Heart left ventricle (tissue), 16 donors: ENCODE measurements at places on chromosomes 1 and 21. TPM values are rescaled to one million over a fixed set of nuclear protein-coding genes. Genes with fewer than 3 reads are reported as not detected.

DNA sequence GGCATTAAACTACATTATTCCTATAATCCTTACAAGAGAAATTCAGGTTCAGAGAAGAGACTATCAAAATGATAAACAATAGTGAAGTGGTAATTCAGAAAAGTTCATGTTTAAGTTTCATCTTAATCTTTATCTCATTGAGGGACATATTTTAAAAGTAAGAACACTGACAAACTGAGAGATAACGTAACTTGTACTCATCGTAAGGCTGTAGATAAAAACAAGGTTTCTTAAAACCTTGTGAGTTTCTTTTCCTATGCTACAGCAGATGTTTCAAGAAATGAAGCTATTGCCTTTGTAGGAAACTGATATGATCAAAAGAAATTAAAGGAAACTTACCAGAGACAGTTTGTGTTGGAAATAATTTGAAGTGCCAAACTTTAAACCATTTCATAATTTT, 65.0 kb downstream of the RERE start:
- no peaks in the 10 kb centered on the region for H3K36me3 ChIP-seq
- DNase-seq, result no peak
- no peaks in the 10 kb centered on the region for H3K27me3 ChIP-seq
- no peak overlapping the region for H3K27ac ChIP-seq
- H3K4me3 ChIP-seq, result no peak overlapping the region

DNA sequence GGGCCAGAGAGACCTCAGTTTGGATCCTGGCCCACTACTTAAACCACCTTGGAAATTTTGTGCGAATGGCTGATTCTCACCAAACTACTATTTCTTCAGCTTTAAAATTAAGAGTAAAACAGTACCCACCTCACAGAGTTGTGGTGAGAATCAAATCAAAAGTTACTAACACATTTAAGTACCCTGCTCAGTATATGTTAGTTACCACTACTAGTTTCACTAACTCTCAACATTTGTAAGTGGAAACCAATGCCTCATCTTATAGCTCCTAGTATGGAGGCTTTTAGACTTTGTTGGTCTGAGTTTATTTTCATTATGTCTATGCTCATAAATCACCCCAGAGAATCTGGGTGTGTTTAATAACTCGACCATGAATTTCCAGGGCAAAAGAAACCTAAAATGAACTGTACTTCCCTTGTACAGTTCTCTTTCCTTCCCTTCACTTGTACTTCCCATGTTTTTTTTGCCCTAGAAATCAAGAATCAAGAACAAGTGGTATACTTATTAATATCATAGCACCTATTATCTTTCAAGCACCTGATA, 11.6 kb upstream of the SERBP1 start:
- no peak overlapping the region for H3K27ac ChIP-seq
- H3K36me3 ChIP-seq, result no peaks in the 10 kb centered on the region
- H3K4me3 ChIP-seq, result no peak overlapping the region
- H3K4me1 ChIP-seq, result peaks cover 31% of the 10 kb centered on the region
- H3K27me3 ChIP-seq, result no peaks in the 10 kb centered on the region
- no peak for DNase-seq

GRCh38 chr1:90114521-90115141, 119.7 kb downstream of the ZNF326 start:
- no peaks in the 10 kb centered on the region for H3K36me3 ChIP-seq
- H3K27ac ChIP-seq, result no peak overlapping the region
- no peak for DNase-seq

GRCh38 chr1:53837646-53837923, 511 bp downstream of the NDC1 start:
- no peaks in the 10 kb centered on the region for H3K27me3 ChIP-seq
- peaks cover 11% of the 10 kb centered on the region for H3K4me1 ChIP-seq
- peak overlapping the region; percentile 81 for H3K4me3 ChIP-seq
- DNase-seq, result no peak

GRCh38 chr1:213512316-213512715, 461.3 kb downstream of the RPS6KC1 start:
- H3K27me3 ChIP-seq, result no peaks in the 10 kb centered on the region
- DNase-seq, result no peak
- H3K27ac ChIP-seq, result no peak overlapping the region
- no peaks in the 10 kb centered on the region for H3K36me3 ChIP-seq
- no peak overlapping the region for H3K4me3 ChIP-seq
- no peaks in the 10 kb centered on the region for H3K4me1 ChIP-seq

DNA sequence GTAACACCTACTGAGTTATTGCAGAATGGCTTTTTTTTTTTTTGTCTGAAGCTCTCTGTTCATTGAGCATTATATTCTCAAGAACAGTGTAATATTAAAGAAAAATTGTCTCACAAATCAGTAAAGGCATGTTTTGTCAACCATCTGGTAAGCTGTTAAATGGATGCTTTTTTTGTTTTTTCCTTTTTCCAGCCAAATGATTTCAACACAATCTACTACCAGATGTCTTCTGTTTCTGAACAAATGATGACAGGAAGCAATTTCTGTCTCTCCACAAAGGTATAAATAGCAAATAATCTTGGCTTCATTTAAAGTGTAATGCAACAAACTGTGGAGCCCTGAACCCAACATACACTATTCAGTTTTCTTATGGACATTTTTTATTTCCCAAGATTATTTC, 78.6 kb upstream of the RGS2 start:
- H3K27me3 ChIP-seq, result no peaks in the 10 kb centered on the region
- peaks cover 11% of the 10 kb centered on the region for H3K4me1 ChIP-seq
- H3K36me3 ChIP-seq, result no peaks in the 10 kb centered on the region
- no peak overlapping the region for H3K27ac ChIP-seq
- H3K4me3 ChIP-seq, result no peak overlapping the region
- no peak for DNase-seq

GRCh38 chr1:230589951-230590350, 52.3 kb upstream of the COG2 start:
- H3K27me3 ChIP-seq, result no peaks in the 10 kb centered on the region
- H3K36me3 ChIP-seq, result no peaks in the 10 kb centered on the region
- H3K4me3 ChIP-seq, result no peak overlapping the region
- no peak overlapping the region for H3K27ac ChIP-seq

GRCh38 chr1:76015478-76016103, 59.0 kb upstream of the ST6GALNAC3 start:
- DNase-seq, result no peak
- no peaks in the 10 kb centered on the region for H3K27me3 ChIP-seq
- H3K4me3 ChIP-seq, result no peak overlapping the region
- H3K36me3 ChIP-seq, result no peaks in the 10 kb centered on the region
- no peaks in the 10 kb centered on the region for H3K4me1 ChIP-seq

DNA sequence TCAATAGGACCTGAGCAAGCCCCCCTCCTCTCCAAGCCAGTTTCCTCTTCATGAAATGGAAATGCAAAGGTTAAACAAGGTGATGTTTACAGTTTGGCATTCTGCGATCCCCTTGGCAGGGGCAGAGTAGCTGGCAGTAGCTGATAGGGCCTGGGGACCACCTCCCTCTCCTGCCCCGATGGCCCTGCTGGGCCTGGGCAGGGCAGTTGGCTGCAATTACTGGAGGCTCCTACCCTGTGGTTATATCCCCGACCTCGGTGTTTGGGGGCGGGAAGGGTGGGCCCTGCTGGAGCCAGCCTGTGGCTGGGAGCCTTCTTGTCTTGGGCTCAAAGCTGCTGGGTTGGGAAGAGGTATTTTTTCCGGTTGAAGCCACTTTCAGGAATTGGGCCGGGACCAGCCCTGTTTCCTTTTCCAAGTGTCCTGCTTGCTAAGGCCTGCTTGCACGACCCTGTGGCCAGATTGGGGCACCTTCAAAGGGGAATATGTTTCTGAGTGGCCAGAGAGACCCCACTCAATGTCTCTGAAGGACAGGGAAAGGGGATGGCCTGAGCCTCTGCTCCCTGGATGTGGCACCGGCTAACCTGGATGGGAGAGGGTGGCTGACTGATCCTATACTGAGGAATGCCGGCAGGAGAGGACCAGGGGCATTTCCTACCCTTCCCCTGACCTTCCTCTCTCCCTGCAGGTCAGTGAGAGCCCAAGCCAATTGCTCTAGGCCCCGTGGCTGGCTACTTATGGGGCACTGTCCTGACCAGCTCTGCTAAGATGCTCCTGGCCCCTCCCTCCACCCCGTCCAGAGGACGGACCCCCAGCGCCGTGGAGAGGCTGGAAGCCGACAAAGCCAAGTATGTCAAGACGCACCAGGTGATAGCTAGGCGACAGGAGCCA, 1.9 kb downstream of the FAM110D start:
- H3K27ac ChIP-seq, result peak overlapping the region; percentile 86
- no peaks in the 10 kb centered on the region for H3K27me3 ChIP-seq
- H3K36me3 ChIP-seq, result no peaks in the 10 kb centered on the region
- DNase-seq, result no peak
- H3K4me3 ChIP-seq, result peak overlapping the region; percentile 59

GRCh38 chr21:46020581-46020980, 39.0 kb downstream of the COL6A1 start:
- no peaks in the 10 kb centered on the region for H3K27me3 ChIP-seq
- H3K27ac ChIP-seq, result no peak overlapping the region
- H3K4me1 ChIP-seq, result no peaks in the 10 kb centered on the region
- H3K4me3 ChIP-seq, result no peak overlapping the region
- H3K36me3 ChIP-seq, result no peaks in the 10 kb centered on the region

GRCh38 chr1:93844262-93845045, 34.6 kb downstream of the DNTTIP2 start:
- peak overlapping the region; percentile 3 for H3K4me3 ChIP-seq
- no peak overlapping the region for H3K27ac ChIP-seq
- H3K4me1 ChIP-seq, result peaks cover 20% of the 10 kb centered on the region
- peak; percentile 33 for DNase-seq
- H3K27me3 ChIP-seq, result no peaks in the 10 kb centered on the region

- DNase-seq, result no peak
- no peak overlapping the region for H3K4me3 ChIP-seq
- H3K27me3 ChIP-seq, result no peaks in the 10 kb centered on the region
These were observed 1506.8 kb upstream of the B3GALT2 start for GRCh38 chr1:194693244-194693643.

DNA sequence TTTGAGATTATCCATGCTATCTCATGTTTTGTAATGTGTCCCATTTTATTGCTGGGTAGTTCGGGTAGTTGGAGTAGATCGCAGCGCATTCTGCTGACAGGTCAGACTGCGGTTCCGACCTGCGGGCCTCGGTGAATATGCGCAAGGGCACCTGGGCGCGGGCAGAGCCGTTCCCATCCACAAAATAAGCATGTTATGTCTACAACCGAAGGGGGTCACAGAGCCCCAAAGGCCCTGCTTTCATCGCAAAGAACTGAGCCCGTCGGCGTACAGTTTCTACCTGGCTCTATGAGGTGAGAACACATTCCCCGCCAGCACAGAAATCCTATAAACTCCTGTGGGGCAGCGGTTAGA, 88.4 kb downstream of the PRKAB2 start:
- peaks cover 55% of the 10 kb centered on the region for H3K27me3 ChIP-seq
- no peak for DNase-seq
- H3K36me3 ChIP-seq, result no peaks in the 10 kb centered on the region
- H3K4me3 ChIP-seq, result peak overlapping the region; percentile 11
- H3K4me1 ChIP-seq, result peaks cover 34% of the 10 kb centered on the region

GRCh38 chr21:19049567-19049966, 646.0 kb upstream of the TMPRSS15 start:
- H3K4me3 ChIP-seq, result no peak overlapping the region
- no peaks in the 10 kb centered on the region for H3K27me3 ChIP-seq

- H3K27ac ChIP-seq, result no peak overlapping the region
- no peak for DNase-seq
- H3K27me3 ChIP-seq, result no peaks in the 10 kb centered on the region
- H3K4me3 ChIP-seq, result no peak overlapping the region
These were observed 34.7 kb downstream of the STYXL2 start for GRCh38 chr1:167128261-167129227.

DNA sequence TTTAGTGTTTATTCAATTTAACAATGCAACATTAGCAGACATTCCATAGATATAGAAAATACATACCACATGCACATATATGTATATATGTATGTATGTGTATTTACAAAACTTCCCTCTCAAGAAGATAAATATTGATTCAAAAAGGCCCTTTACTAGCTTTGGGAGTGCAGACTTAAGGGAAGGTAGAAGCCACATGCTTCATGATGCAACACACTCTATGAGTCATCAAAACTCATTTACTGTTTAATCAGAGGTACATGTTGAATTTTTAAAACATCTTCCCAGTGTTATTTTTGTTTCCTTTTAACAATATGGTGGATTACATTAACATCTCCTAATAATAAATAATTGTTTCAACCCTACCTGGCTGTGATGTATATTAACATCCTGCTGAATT, 61.4 kb upstream of the KIRREL1 start:
- no peaks in the 10 kb centered on the region for H3K4me1 ChIP-seq
- no peak overlapping the region for H3K27ac ChIP-seq

- H3K36me3 ChIP-seq, result no peaks in the 10 kb centered on the region
- no peak overlapping the region for H3K27ac ChIP-seq
- H3K4me1 ChIP-seq, result no peaks in the 10 kb centered on the region
- H3K4me3 ChIP-seq, result no peak overlapping the region
- no peaks in the 10 kb centered on the region for H3K27me3 ChIP-seq
- DNase-seq, result no peak
These were observed 1671.1 kb downstream of the MRPL39 start for GRCh38 chr21:23936224-23936623.

- no peaks in the 10 kb centered on the region for H3K27me3 ChIP-seq
- no peaks in the 10 kb centered on the region for H3K36me3 ChIP-seq
- no peak overlapping the region for H3K4me3 ChIP-seq
These were observed 299.9 kb upstream of the PLXNA2 start for GRCh38 chr1:208544053-208544452.

DNA sequence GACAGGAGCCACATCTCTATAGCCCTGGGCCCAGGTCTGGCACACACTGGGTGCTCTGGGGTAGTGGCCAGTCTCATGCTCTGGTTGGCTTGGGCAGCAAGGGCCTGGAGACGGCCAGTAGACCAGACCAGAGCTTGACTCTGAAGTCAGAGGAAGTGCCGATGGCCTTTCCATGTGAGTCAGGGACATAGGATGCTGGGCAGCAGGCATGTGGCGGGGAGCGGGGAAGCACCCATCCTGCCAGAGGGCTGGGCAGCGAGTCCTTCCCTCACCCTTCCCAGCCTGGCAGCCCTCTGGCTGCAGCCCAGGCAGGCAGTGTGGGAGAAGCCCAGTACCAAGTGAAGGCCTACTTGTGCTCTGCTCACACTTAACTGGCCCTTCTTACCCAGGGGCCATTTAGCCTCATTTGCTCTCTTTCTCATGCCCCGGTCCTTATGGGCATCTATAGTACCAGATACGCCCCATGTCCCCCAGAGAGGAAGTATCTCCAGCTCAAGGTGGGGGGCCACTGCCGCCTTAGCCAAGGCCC, 3.3 kb downstream of the GPR153 start:
- DNase-seq, result no peak
- H3K4me1 ChIP-seq, result peaks cover 15% of the 10 kb centered on the region
- peaks cover 8% of the 10 kb centered on the region for H3K27me3 ChIP-seq
- H3K36me3 ChIP-seq, result no peaks in the 10 kb centered on the region
- H3K27ac ChIP-seq, result no peak overlapping the region

GRCh38 chr21:37001441-37001840, 5.1 kb upstream of the RIPPLY3 start:
- H3K4me1 ChIP-seq, result no peaks in the 10 kb centered on the region
- no peak overlapping the region for H3K27ac ChIP-seq
- no peak for DNase-seq
- peaks cover 9% of the 10 kb centered on the region for H3K27me3 ChIP-seq
- no peak overlapping the region for H3K4me3 ChIP-seq

GRCh38 chr1:108149796-108150467, 50.2 kb downstream of the SLC25A24 start:
- H3K27ac ChIP-seq, result no peak overlapping the region
- H3K36me3 ChIP-seq, result peaks cover 93% of the 10 kb centered on the region
- no peaks in the 10 kb centered on the region for H3K4me1 ChIP-seq
- no peaks in the 10 kb centered on the region for H3K27me3 ChIP-seq
- H3K4me3 ChIP-seq, result no peak overlapping the region

GRCh38 chr1:26618561-26618960, 77.3 kb upstream of the ARID1A start:
- peak overlapping the region; percentile 100 for H3K27ac ChIP-seq
- peaks cover 28% of the 10 kb centered on the region for H3K4me1 ChIP-seq
- DNase-seq, result no peak
- no peaks in the 10 kb centered on the region for H3K27me3 ChIP-seq

Gene C4BPB
- total RNA-seq, result 3.3 TPM

Gene NBPF6
- total RNA-seq, result not detected

Gene MARK1
- 12.1 TPM for total RNA-seq

Gene LORICRIN
- total RNA-seq, result not detected
